ENCODE measurements at places on chromosomes 6 and 20.

DNA sequence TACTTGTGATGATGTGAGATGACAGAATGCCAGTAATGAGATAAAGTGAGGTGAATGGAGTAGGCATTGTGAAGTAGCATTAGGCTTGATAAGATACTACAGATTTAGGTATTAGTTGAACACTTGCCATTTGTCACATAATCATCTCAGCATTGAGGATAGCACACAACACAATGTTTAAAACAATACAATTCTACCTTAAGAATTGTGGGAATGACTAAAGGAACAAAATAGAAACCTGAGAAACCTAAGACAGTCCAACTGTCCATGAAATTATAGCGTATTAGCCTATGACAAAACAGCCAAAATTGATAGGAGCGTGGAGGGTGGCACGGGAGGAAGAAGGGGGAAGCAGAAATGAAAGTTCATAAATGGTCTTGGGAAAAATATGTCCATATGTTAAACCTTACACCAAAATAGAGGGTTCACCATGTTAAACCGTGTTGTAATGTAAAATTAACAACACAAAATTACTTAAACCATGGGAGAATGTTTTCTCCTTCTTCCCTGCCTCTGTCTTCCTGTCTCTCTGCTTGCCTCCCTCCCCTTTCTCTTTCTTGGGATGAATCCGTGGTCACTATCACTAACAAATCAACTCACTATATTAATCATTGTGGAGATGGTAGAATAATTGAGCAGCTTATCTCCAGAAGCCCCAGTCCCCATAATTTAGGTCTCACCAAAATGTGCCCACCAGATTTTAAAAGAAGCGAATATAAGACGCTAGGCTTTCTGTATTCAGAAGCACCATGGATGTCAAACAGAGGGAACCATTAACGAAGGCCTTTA, 33.0 kb upstream of the HFE start:
- DNase-seq, result no peak

DNA sequence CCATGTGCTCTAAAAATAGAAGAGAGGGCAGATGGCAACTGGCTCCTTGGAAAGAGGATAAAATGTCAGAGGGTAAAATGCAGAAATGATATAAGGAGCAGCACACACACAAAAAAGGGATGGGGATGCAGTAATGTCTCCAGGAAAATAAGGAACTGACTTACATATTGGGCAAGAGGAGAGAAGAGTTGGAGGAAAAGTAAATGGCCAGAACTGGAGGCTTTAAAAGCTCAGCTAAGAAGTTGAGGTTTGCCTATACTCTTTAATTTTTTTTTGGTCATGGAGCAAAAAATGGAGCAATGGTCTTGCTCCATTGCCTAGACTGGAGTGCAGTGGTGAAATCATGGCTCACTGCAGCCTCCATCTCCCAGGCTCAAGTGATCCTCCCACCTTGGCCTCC, 93.7 kb downstream of the SULF2 start:
- peak; percentile 61 for DNase-seq

DNA sequence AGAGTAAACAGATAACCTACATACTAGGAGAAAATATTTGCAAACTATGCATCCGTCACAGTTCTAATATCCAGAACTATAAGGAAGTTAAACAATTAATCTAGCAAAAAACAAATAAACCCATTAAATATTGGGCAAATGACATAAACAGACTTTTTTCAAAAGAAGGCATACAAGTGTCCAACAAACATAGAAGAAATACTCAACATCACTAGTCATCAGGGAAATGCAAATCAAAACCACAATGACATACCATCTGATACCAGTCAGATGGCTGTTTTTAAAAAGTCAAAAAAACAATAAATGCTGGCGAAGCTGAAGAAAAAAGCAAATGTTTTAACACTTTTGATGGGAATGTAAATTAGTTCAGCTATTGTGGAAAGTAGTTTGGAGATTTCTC, 1117.7 kb upstream of the MAP3K7 start:
- DNase-seq, result no peak

GRCh38 chr6:109342506-109342905, 39.8 kb downstream of the CD164 start:
- DNase-seq, result no peak

- DNase-seq, result no peak
Measured at GRCh38 chr20:52888096-52888495, 84.1 kb upstream of the TSHZ2 start.

- no peak for DNase-seq
Measured at GRCh38 chr6:125232466-125232865, 69.3 kb downstream of the HDDC2 start.

DNA sequence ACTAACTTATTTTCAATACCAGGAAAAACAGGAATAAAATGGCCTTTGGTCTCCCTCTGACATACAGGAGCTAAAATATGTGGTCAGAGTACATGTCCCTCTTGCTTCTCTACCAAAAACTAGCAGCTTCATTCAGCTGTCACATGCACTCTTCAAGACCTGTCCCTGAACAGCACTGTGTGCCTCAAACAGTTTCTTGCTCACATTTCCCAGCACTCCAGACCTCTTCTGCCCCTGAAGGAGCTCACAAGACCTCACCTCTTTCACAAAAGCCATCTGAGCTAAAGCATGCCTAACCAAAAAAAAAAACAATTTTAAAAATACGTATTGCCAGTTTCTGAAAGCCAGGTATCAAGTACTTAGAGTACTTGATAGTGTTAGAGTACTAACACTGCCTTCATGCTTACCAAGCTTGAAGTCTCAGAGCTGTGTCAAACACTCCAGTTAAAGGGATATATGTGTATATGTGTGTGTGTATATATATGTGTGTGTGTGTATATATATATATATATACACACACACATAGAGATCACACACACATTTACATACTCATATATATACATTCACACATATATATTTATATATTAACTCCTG, 148.3 kb upstream of the POU3F2 start:
- no peak for DNase-seq

DNA sequence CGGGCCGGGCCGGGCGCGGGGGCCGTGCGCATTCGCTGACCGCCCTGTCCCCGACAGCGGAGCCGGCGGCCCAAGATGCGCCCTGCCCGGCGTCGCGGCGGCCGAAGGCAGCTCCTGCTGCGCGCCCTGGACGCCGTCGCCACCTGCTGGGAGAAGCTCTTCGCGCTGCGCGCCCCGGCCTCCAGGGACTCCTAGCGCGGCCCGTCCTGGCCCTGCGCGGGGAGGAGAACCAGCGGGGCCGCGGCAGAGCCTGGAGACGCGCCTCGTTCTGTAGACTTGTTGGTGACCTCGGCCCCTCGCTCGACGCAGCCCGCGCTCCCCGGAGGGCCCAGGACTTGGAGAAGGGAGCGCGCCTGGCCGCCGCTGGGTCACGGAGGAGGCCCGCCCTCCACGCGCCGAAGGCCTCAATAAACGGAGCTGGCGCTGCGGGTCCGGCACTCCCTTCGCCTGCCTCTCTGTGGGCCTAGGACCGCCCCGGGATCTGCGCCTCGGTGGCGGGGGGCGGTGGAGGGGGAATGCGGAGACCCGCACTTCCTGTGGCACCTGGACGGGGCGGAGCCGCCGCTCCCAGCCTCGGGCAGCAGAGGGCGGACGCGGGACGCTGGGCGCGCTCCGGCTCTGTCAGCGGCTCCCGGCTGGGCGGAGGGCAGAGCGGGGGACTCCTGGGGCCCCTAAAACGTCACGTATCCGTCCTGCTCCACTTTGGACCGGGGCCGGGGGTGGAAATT, 2.7 kb downstream of the C20orf204 start:
- peak; percentile 81 for DNase-seq

DNA sequence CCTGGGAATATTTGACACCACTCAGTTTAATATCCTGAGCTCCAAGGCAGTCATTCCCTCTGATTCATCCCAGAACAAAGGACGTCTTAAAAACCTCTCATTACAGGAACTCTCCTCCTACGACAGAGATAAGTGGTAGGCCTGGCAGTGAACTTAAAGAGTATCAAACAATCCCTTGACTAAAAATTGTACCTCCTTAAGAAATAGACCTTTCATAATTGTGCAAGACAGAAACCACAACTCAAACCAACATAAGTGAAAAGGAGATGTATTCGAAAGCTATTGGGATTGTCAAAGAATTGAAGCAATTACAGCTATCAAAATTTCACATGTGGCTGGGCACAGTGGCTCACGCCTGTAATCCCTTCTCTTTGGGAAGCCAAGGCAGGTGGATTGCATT, 19.1 kb upstream of the BNIP5 start:
- no peak for DNase-seq

DNA sequence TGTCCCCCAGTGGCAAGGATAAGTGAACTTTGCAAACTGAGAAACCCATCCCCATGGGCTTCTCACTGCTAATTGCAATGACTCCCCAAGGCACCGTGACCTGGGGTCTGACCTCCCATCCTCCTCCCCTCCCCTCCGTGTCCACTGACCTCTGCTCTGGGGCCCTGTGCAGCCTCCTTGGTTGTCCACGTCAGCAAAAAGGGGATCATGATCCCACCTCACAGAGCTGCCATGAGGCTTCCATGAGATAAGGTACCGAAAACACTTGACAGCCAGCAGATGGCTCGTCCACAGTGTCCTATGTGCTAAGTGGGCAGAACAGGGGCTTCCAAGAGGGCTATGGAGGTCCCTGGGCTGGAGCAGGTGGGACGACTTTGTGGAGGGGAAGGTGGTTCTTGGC, 104.5 kb downstream of the GRM4 start:
- DNase-seq, result no peak

- DNase-seq, result no peak
Measured at GRCh38 chr6:14273191-14273590, 155.6 kb downstream of the CD83 start.

DNA sequence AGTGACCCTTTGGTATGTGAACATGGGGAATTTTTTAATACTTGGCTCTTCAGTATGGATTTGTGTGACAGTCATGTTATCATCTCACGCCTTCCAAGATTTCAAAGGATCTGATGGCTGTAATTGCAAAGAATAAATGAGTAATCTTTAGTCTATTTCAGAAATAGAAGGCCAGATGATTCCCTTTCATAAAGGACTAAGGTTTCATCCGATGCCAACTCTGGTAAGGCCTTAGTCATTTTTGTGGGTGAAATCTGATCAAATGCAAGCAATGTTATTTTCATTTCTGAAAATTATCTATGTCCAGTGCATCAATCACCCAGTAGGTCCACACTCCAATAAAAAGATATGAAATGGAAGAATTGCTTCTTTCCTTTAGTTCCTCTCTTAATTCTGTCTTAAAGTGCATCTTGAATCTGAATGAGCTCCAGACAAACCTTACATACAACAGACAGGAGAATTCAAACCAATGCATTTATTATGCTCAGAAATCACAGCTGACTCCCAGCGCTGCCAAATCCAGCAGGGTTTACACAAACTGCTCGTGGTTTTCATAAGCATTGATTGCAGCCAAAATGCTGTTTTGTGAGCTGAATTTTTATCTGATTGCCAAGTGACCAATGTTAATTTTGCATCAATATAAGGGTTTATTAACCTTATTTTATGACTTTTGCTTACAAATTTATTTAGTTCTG, 565.2 kb upstream of the MARCKS start:
- DNase-seq, result no peak

GRCh38 chr20:13816757-13817156, 31.9 kb downstream of the NDUFAF5 start:
- DNase-seq, result no peak

GRCh38 chr6:900716-901605, 208.0 kb upstream of the EXOC2 start:
- DNase-seq, result no peak

GRCh38 chr6:37535759-37536490, 36.2 kb upstream of the CCDC167 start:
- peak; percentile 54 for DNase-seq

- no peak for DNase-seq
Measured at GRCh38 chr6:105330913-105331312, 72.0 kb downstream of the PREP start.

GRCh38 chr20:47355489-47356219, 845 bp downstream of the ZMYND8 start:
- DNase-seq, result no peak

Measured in NCI-H2171 (cell line).